A549 treated with Hydrocortisone at 1 μM for 4 hours (cell line): ENCODE measurements at places on chromosomes 11 and 22. TPM values are rescaled to one million over a fixed set of nuclear protein-coding genes. Genes with fewer than 3 reads are reported as not detected.

Gene CSNK2A3
- 1.6 to 3.6 TPM (median 2.2 TPM) in 5 replicates for total RNA-seq

Gene TTC28
- 2.1 to 3.7 TPM (median 3.2 TPM) in 5 replicates for total RNA-seq

Gene SCGB1D1
- total RNA-seq = not detected in 5 replicates

Gene TXN2
- total RNA-seq = 56.2 to 69.7 TPM (median 65.1 TPM) in 5 replicates

Gene BTBD18
- total RNA-seq = not detected in 5 replicates

Gene DDTL
- total RNA-seq = 1.6 to 1.9 TPM (median 1.7 TPM) in 5 replicates

Gene SYT7
- 1.0 to 1.4 TPM (median 1.1 TPM) in 5 replicates for total RNA-seq

Gene MEI1
- 0.25 TPM in 1 of 5 replicates, not detected in the others for total RNA-seq

Gene ENTHD1
- total RNA-seq = not detected in 5 replicates

Gene NELL1
- not detected in 5 replicates for total RNA-seq

Gene SERPIND1
- total RNA-seq = 0.07 TPM in 1 of 5 replicates, not detected in the others

Gene CRYBB3
- not detected in 5 replicates for total RNA-seq

Gene TRABD
- 24.5 to 36.3 TPM (median 35.2 TPM) in 5 replicates for total RNA-seq

Gene SUSD2
- 63.9 to 79.0 TPM (median 75.3 TPM) in 5 replicates for total RNA-seq

Gene APOBEC3A
- total RNA-seq = not detected in 5 replicates

Gene MAPK8IP2
- total RNA-seq = 2.8 to 4.1 TPM (median 3.6 TPM) in 5 replicates

Gene B4GALNT4
- total RNA-seq = 11.1 to 17.5 TPM (median 15.4 TPM) in 5 replicates

Gene TSPAN18
- 2.6 to 3.6 TPM (median 3.5 TPM) in 5 replicates for total RNA-seq

Gene NEU3
- 3.1 to 5.1 TPM (median 3.7 TPM) in 5 replicates for total RNA-seq

Gene GGTLC2
- not detected in 5 replicates for total RNA-seq

Gene MPZL3
- total RNA-seq = 0.26 to 0.48 TPM (median 0.36 TPM) in 5 replicates

Gene SMIM38
- 0.07 to 0.10 TPM (median 0.08 TPM) in 4 of 5 replicates, not detected in the other for total RNA-seq

Gene SCUBE1
- total RNA-seq = 0.09 to 0.36 TPM (median 0.13 TPM) in 5 replicates

Gene PRR33
- not detected in 5 replicates for total RNA-seq

Gene STK33
- 2.7 to 5.0 TPM (median 3.8 TPM) in 5 replicates for total RNA-seq

Gene HIC2
- 2.5 to 3.0 TPM (median 2.6 TPM) in 5 replicates for total RNA-seq

Gene CFAP68
- 23.6 to 34.6 TPM (median 32.5 TPM) in 5 replicates for total RNA-seq

Gene TMEM191B
- total RNA-seq = 0.63 to 1.5 TPM (median 1.3 TPM) in 5 replicates

Gene UBQLNL
- not detected in 5 replicates for total RNA-seq

Gene TRIM51
- total RNA-seq = not detected in 5 replicates

Gene RTCB
- 74.3 to 93.2 TPM (median 77.2 TPM) in 5 replicates for total RNA-seq

Gene TEAD1
- 45.9 to 85.1 TPM (median 73.5 TPM) in 5 replicates for total RNA-seq

Gene MB
- total RNA-seq = 6.3 to 9.2 TPM (median 7.5 TPM) in 5 replicates

Gene PGR
- total RNA-seq = 0.01 TPM in 1 of 5 replicates, not detected in the others

Gene SLC43A3
- 0.33 to 0.85 TPM (median 0.53 TPM) in 5 replicates for total RNA-seq

Gene OR52N4
- not detected in 5 replicates for total RNA-seq

Gene GAL3ST3
- total RNA-seq = not detected in 5 replicates

Gene CECR2
- total RNA-seq = 0.07 to 0.17 TPM (median 0.09 TPM) in 5 replicates

Gene C11orf65
- total RNA-seq = 0.16 to 0.60 TPM (median 0.21 TPM) in 5 replicates

Gene OR8A1
- not detected in 5 replicates for total RNA-seq

Gene TMPRSS5
- total RNA-seq = 0.07 to 0.15 TPM (median 0.08 TPM) in 5 replicates

Gene MMP10
- total RNA-seq = 0.62 to 1.5 TPM (median 0.96 TPM) in 5 replicates

Gene OR6X1
- total RNA-seq = not detected in 5 replicates

Gene HIRA
- total RNA-seq = 22.3 to 23.7 TPM (median 23.2 TPM) in 5 replicates

Gene OR51V1
- total RNA-seq = not detected in 5 replicates

Gene MYRF
- total RNA-seq = 15.3 to 19.7 TPM (median 18.3 TPM) in 5 replicates

Gene CCDC73
- 0.03 to 0.07 TPM in 2 of 5 replicates, not detected in the others for total RNA-seq

Gene LINC01488
- total RNA-seq = 0.05 TPM in 1 of 5 replicates, not detected in the others

Gene TSSK2
- not detected in 5 replicates for total RNA-seq

Gene MS4A2
- total RNA-seq = not detected in 5 replicates

Gene APLNR
- total RNA-seq = 0.06 to 0.07 TPM in 2 of 5 replicates, not detected in the others

Gene KRTAP5-2
- not detected in 5 replicates for total RNA-seq

Gene TNNT3
- total RNA-seq = 0.15 to 0.20 TPM (median 0.18 TPM) in 3 of 5 replicates, not detected in the others

Gene ZNF280B
- 1.2 to 1.8 TPM (median 1.4 TPM) in 5 replicates for total RNA-seq

Gene MADD
- total RNA-seq = 19.1 to 24.2 TPM (median 19.5 TPM) in 5 replicates

Gene SHANK2
- 6.4 to 9.2 TPM (median 7.7 TPM) in 5 replicates for total RNA-seq

Gene CYP2D6
- 0.44 to 0.72 TPM (median 0.54 TPM) in 5 replicates for total RNA-seq

Gene NEAT1
- 129 to 220 TPM (median 203 TPM) in 5 replicates for total RNA-seq

Gene CARD18
- total RNA-seq = not detected in 5 replicates
